Mammary epithelial cell (primary cell): ENCODE measurements at places on chromosomes 3 and 15.

GRCh38 chr3:44104668-44105321 is 136.9 kb upstream of the TOPAZ1 start:
- peak; percentile 95 for DNase-seq

- peak; percentile 97 for DNase-seq
Observed at GRCh38 chr15:52246686-52247431, 48.7 kb downstream of the MYO5C start.

- DNase-seq: no peak
Observed at GRCh38 chr3:170531054-170531453, 54.8 kb downstream of the SLC7A14 start.

DNA sequence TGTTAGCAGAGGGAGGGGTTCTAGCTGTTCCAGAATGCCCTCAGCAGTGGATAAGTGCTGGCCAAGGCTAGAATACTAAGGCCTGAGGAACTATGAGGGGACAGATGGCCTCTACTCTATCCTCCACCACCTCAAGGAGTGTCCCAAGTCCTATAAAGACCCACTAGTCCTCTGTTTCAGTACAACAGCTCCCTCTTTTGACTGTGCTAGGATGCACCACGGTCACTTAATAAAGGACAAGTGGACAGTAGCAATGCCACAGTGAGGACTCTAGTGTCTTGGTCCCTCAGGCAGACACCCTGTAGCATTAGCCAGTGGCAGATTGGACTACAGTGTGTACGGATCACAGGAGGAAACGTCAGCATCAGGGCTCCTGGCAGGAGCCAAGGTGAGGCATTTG is 171.8 kb upstream of the PROK2 start:
- no peak for DNase-seq

DNA sequence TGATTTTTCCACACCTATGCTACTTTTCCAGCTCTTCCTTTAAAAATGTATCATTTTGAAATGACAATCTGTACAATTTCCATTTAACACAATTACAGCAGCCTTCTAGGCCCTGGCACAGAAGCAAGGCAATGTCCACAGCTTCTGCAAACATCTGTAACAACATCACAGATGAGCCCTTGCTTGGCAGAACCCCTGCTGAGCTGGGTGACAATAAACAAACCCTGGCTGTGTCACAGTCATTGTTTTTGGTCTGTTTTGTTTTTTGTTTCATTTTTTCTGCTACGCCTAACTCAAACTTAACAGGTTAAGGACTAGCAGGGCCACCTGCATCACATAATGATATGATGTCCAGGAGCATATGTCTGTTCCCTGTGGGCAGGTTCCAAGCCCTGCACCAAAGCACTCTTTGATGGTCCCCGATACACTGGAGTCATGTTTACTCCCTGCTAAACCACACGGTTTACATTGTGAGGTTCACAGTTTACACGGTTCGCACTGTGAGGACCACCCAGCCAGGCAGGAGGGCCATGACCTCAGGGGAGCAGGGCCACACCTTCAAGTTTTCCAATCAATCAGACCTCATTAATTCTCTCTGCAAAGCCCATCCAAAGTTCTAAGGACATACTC is 186.8 kb upstream of the CHRNA7 start:
- DNase-seq: no peak
